ENCODE measurements at places on chromosomes 16 and 17.
A peak's percentile ranks its signal among the peaks of the same experiment; 100 is the strongest.

DNA sequence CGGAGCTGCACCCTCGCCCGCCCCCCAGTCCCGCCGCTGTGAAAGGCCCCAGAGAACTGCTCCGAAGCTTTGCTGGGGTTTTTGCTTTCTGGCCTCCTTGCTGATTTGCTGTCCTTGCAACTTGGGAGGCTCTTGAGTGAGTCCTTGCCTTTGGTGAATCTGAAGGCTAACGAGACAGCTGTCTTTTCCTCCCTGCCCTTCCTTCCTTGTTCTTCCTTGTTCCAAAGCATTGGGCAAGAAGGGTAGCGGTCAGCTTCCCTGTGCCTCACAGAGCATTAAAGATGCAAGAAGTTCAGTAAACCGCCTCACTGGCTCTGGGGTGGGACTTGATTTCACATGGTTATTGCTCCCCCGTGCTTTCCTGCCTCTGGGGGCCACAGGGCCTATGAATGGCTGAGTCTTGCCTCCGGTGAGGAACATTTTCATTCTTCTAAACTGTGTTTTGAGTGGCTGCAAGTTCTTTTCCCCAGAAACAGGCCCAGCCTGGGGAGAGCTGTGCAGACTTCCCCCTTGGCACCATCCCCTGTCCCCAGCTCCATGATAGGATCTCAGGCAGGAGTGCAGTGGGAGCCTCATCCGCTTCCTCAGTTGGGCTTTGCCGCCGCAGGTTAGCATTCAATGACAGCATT, 1.4 kb downstream of the YPEL2 start:
- DNase-seq: no peak

GRCh38 chr17:65850486-65850885, 289.0 kb upstream of the AXIN2 start:
- no peak for DNase-seq

GRCh38 chr17:79438546-79439334, 172.1 kb downstream of the RBFOX3 start:
- DNase-seq: no peak

DNA sequence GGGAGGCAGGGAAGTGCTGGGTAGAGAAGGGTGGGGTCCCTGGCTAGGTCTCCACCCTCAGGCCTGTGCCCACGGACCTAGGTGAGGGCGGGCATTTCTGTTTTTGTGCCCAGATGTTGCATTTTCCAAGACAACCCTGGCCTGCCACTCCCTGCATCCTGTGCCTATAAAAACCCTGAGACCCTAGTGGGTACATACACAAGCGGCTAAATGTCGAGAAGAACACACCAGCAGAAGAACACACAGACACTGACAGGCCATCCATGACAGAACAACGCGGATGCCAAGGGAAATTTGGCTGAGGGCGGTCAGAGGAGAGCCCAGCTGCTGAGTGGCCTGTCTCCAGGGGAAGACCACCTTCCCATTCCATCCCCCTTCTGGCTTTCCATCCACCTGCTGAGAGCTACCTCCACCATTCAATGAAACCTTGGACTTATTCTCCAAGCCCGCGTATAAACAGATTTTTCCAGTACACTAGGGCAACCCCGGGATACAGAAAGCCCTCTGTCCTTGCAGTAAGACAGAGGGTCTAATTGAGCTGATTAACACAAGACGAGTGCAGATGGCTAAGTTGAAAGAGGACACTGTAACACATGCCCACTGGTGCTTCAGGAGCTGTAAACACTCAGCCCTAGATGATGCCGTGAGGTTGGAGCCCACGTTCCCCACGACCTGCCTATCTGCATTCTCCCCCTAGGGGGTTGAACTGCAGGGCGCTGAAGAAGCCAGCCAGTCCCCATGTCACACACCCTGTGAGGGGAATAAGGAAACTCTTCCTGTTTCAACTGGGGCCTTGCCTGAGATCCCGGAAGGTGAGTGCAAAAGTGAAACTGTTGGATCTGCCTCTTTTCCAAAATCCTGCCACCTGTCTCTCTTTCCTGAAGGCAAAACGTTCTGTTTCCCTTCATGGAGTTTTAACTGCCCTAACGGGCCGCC, 147.2 kb upstream of the COX10 start:
- DNase-seq: no peak

GRCh38 chr16:4373909-4374742, 2.5 kb downstream of the VASN start:
- peak; percentile 92 for DNase-seq

DNA sequence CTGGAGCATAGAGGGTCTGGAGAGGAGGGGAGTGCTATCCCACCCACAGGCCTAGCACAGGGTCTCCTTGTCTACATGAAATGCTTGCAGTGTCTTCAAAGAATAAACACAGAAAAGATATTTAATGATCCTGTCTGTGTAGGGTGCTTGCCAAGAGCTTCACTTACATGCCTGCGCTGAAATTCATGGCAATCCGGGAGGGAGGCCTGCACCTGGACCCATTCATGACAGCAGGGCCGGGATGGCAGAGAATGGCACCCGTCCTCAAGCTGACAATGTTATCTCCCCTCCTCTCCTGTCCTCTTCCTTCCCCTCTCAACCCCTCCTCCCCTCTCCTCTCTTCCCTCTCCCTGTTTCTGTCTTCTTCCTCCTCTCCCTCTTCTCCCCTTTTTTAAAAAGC, 2.1 kb downstream of the ADGRG3 start:
- DNase-seq: no peak

DNA sequence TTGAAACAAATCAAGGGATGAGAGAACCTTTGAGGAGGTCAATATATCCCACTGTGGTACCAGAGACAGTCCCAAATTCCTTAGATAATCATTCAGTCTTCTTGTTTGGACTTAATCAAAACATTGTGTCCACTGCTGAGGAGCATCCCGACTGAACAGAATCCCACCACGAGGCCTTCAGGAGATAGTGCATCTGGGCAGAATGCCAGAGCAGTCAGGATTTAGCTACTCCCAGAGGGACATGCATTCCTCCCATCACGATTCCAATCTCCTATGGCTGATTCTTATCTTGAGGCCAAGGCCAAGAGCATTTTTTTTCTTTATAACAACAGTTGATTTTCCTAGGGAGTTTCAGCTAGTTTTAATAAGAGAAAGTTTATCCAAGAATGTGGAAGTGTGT, 87.4 kb upstream of the COX10 start:
- DNase-seq: no peak

DNA sequence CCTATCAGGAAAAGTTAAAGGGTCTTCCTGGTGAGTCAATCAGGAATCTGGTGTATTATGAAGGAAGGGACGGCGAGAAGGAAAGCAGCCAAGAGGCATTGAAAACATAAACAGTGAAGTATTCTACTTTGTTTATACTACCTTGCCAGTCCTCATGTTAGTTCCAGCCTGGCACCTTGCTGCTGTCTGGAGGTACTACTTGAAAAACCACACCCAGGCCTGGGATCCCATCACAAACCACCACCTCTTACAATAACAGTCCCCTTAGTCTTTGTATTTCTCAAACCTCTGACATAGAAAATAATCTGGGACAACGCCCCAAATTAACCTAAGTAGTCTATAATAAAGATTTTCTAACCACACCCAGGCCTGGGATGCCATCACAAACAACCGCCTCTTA, 676.7 kb upstream of the SOX9 start:
- no peak for DNase-seq

DNA sequence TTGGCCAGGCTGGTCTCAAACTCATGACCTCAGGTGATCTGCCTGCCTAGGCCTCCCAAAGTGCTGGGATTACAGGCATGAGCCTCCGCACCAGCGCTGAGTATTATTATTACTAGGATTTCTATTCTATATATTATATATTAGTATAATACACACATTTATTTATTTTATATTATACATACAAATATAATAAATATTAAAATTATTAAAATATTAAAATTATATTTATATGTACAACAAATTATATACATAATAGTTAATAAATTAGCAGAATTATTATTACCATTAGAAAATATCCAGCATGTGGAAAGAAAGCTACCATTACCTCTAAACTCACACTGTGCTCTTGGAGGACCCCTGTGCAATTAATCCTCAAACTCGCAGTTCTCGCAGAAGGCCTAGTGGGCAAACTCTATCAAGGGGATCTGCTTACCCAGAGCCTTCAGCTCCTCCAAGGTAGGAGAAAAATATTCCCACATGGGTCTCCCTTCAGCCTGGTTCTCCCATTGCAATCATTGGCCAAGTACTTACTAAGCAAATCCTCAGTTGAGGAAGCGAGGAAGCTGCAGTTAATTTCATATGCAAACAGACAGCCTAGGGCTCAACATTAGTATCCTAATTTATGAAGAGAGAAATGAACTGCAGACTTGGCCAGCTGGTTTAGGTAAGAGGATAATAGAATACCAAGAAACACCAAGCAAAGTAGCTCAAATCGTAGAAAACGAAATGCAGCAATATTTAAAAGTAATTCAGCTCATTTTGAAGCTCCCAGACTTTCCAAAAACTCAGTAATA, 241.4 kb upstream of the IRX5 start:
- no peak for DNase-seq

- no peak for DNase-seq
These were observed 225.1 kb downstream of the SPECC1 start for GRCh38 chr17:20234276-20234675.

GRCh38 chr16:70378869-70379493, 32.3 kb downstream of the DDX19A start:
- DNase-seq: no peak

DNA sequence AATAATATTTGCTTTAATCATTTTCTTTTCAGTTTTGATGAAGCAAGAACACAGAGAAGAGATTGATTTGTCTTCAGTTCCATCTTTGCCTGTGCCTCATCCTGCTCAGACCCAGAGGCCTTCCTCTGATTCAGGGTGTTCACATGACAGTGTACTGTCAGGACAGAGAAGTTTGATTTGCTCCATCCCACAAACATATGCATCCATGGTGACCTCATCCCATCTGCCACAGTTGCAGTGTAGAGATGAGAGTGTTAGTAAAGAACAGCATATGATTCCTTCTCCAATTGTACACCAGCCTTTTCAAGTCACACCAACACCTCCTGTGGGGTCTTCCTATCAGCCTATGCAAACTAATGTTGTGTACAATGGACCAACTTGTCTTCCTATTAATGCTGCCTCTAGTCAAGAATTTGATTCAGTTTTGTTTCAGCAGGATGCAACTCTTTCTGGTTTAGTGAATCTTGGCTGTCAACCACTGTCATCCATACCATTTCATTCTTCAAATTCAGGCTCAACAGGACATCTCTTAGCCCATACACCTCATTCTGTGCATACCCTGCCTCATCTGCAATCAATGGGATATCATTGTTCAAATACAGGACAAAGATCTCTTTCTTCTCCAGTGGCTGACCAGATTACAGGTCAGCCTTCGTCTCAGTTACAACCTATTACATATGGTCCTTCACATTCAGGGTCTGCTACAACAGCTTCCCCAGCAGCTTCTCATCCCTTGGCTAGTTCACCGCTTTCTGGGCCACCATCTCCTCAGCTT, 45.0 kb downstream of the ESRP2 start:
- DNase-seq: no peak

DNA sequence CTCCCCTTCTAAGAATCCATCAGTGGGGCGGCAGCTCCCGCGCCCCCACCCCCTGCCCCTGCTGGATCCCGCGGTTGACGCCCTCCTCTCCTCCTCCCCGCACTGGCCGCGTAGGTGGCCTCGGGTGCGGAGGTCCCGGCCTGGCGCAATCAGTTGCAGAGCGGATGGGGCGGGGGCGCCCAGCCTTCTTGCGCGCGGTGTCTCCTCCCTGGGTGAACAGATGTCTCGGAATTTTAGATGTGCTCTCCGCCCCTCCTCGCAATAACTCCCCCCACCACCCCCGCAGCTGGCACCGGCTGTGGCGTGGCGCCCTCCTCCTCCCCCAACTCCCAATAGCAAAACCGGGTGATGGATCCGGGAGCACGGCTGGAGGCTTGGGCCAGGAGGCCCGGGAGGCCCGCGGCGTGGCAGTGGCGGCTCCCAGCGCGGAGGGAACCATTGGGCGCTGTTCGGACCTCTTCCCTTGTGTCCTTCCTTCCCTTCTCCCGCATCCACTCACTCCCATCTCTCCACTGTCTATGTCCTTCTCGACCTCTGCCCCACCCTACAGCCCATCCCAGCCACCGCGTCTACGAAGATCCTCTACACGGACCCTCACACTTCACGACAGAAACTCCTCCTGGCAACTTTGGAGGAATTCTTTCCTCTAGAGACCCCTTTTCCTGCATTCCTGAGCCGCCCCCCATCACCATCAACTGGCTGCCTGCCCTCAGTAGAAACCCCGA, 11.0 kb downstream of the NEUROD2 start:
- no peak for DNase-seq

- no peak for DNase-seq
These were observed 6.2 kb downstream of the ACSM5 start for GRCh38 chr16:20415541-20415940.

DNA sequence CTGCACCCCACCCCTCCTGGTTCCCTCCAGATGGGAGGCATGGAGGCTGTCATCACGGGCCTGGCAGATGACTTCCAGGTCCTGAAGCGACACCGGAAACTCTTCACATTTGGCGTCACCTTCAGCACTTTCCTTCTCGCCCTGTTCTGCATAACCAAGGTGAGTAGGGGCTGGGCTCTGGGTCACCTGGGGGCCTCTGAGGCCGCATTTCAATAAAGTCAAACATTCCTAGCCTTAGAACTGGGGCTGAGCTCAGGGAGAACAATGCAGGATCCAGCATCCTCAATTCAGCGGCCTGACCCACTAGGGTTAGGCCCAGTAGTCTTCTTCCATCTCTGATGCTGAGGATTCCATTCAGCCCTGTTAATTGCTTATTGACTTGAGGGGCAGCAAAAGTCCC, 42.1 kb downstream of the SLC6A2 start:
- no peak for DNase-seq

GRCh38 chr16:30374538-30374937, at the start of gene MYL11:
Gene MYL11 (plus strand): TSS chr16:30374802. CDS start chr16:30374858, 56 bp downstream.
- DNase-seq: no peak

DNA sequence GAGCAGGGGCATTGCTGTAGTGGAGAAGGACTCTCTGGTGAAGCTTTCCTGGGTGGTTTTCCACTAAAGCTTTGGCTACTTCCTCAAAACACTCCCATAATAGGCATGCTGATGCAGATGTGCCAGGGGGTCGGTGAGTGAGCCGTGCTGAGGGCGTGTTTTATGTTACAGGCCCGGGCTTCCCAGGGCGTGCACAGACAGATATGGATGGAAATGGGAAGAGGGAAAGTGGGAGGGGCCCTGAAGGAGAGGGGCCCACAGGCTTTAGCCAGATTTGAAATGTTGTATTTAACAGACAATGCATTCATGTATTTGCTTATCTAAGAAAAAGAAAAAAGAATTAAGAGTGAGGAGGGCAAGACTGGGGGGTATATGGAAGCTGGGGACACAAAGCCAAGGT, 56.3 kb downstream of the IL21R start:
- no peak for DNase-seq
